ENCODE measurements at places on chromosomes 11 and 22.
A peak's percentile ranks its signal among the peaks of the same experiment; 100 is the strongest.

GRCh38 chr11:78878631-78879030 is 304.0 kb upstream of the NARS2 start:
- DNase-seq, result no peak

GRCh38 chr11:33875621-33876294 is 16.1 kb downstream of the LMO2 start:
- DNase-seq, result no peak

DNA sequence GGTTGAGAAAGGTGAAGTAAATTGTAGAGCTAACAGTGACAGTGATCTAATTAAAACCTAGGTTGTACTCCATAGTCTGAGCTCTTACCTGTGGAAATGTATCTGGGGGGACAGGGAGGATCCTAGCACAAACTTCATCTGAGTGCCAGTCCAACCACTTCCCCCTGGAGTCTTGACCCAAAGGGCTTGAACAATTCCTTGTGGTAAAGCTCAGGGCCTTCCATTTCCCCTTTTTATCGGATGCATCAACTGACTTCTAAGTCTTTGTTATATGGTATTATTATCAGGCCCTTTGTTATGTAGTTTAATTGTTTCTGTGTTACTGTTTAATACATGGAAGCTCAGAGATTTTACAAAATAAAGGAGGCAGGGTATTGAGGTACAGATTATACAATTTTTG is 140.2 kb upstream of the SESN3 start:
- DNase-seq, result no peak

DNA sequence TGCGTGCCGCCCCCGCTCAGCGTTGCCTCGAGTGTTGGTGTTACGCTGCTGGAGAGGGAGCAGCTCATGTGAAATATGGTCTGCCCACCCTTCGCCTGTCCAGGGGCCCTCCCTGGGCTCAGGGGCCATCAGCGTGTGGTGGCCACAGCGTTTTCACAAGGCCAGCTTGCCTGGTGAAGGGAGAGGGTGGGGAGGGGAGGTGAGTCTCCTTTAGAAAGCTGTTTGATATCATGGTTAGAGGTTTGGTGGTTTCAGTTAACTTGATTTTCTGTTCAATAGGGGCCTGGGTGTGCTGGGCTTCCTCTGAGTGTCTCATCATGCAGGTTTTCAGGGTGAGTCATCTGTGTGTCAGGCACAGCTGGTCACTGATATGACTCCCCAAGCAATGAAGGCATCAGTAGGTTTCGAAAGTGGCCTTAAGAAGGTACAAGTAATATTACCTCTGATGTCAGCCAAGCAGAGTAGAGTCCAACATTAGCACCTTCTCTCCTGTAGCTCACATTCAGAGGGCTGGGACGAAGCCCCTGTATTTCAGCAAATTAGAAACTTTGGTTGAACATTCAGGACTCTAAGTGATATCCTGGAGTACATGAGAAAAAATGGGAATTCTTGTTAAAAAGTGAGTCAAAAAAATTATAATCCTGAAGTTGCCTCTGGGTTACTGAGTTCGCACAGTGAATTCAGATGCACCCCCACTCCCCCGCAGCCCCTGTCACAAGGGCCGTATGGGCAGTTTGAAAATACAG is 172.5 kb downstream of the TBC1D22A start:
- no peak for DNase-seq

GRCh38 chr11:61163714-61164605 is 2.7 kb upstream of the VPS37C start:
- DNase-seq, result no peak

- no peak for DNase-seq
Measured at GRCh38 chr11:15801126-15801525, 555.2 kb downstream of the SOX6 start.

GRCh38 chr11:2883979-2884815 is 1.4 kb downstream of the CDKN1C start:
- no peak for DNase-seq

DNA sequence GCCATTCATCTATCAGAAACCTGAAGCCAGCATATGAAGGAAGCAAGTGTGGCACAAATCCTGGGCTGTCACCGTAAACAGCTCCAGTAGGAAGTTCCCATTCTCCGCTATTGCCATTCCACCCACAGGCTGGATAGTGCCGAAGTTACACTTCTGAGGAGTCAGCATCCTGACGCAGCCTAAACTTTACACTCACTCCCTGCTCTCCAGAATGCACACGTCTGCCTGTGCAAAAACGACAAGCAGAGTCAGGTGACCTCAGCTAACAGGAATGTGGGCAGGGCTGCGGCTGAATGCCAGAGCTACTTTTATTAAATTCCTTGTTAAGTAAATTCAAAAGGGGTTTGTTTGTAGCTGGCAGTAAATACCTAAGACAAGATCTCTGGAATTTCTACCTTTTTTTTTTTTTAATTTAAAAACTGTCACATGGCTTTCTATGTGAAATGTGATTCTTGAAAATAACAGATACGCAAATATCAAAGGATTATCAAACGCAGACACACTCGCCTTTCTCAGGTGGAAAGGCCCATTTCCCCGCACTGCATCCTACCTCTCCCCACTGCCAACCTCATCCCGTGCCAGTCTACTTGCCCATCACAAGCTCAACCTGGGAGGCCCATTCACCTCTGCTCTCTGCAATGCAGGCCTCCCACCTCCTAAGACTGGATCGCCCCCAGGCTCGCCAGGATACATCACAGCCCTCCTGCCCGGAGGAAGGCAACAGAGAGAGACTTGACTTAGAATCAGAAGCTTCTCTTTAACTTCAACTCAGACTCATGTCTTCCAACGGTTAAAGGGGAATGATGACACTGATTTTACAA is 33.5 kb downstream of the NFRKB start:
- no peak for DNase-seq

- no peak for DNase-seq
Measured at GRCh38 chr11:119306373-119306890, 10.5 kb downstream of the MCAM start.

DNA sequence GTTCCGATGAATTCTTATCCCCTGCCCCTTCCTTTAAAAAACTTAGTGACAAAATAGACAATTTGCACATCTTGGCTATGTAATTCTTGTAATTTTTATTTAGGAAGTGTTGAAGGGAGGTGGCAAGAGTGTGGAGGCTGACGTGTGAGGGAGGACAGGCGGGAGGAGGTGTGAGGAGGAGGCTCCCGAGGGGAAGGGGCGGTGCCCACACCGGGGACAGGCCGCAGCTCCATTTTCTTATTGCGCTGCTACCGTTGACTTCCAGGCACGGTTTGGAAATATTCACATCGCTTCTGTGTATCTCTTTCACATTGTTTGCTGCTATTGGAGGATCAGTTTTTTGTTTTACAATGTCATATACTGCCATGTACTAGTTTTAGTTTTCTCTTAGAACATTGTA is 12.0 kb downstream of the CCND1 start:
- DNase-seq, result no peak

- no peak for DNase-seq
Measured at GRCh38 chr11:75330291-75330690, 21.2 kb downstream of the ARRB1 start.

DNA sequence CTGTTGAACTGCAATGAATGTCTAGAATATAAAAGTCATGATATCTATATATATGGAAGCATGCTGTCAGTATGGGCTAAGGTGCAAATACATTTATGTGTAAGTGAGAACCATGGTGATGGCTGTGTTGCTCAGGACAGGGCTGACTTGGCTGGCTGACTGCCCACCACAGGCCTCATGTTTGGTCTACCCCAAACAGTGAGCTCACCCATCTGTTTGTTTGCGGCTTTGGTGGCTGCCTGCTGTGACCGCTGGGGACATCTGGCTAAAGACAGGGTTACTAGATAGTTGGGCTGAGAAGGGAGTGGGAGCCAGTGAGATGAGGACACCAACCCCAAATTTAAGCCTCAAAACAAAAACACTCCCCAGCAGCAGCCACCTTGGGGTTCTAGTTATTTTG is 6.3 kb downstream of the CD44 start:
- DNase-seq, result no peak

GRCh38 chr11:123751781-123752180 is 2.5 kb downstream of the OR6X1 start:
- DNase-seq, result no peak

DNA sequence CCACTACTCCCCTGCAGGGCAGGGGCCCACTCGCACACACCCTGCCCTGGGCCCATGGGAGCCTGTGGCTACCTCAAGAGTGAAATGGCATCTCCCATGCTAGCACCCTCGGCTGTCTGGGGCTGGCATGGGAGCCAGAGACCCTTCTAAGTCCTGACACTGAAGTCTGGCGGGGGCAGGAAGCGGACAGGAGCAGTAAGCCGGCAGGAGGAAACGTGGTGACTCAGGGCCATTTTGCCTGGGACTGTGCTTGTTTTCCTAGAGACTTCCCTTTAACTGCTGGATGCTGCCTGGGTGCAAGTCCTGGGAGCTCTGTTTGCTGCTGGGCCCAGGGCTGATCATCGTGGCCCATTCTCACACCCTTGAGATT is 16.8 kb downstream of the RELT start:
- no peak for DNase-seq

GRCh38 chr11:26947904-26948639 is 45.8 kb upstream of the FIBIN start:
- no peak for DNase-seq

GRCh38 chr11:131486937-131487635 is 116.7 kb downstream of the NTM start:
- DNase-seq, result no peak

- peak; percentile 27 for DNase-seq
Measured at GRCh38 chr11:96459751-96460150, 69.9 kb downstream of the JRKL start.

GRCh38 chr11:69944146-69944795 is 125.1 kb upstream of the FGF3 start:
- DNase-seq, result no peak

- DNase-seq, result no peak
Measured at GRCh38 chr22:26486394-26486793, 2.7 kb downstream of the SRRD start.

GRCh38 chr22:37953062-37953436 is 352 bp downstream of the C22orf23 start:
- DNase-seq, result no peak

DNA sequence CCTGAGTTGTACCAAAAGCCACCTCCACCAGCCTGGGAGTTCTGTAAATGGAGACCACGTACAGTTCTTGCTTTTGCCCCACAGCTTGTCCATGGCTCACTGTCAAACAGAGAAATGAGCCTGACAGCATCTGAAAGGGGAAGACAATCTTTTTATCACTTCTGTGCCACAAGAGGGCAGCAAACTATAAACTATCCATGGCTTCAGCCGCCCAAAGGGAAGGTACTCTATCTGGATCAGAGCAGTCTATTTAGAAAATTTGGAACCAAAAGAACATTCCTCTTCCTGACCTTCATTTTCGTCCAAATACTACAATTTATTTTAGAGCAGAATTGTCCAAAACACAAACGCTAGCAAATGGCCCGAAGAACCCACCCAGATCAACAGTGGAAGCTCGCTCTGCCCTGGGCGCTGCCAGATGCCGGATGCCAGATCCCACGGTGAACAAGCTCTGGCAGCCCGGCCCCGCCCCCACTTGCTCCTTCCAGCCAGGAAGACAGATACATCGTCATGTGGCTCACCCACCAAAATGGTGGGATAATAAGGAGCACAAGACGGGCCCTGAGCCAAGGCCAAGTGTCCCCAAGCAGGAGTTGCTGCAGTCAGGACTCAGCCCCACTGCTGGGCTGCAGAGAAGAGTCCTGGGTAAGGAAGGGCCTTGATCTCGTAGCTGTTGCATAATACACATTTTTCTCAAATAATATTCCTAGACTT is 23.9 kb upstream of the SCGB1A1 start:
- DNase-seq, result peak; percentile 79

- DNase-seq, result no peak
Measured at GRCh38 chr11:104704888-104705287, 193.4 kb downstream of the CASP12 start.

- no peak for DNase-seq
Measured at GRCh38 chr11:29962243-29962642, 54.6 kb downstream of the KCNA4 start.

GRCh38 chr22:47816863-47817210 is 1054.4 kb downstream of the TBC1D22A start:
- no peak for DNase-seq

- DNase-seq, result no peak
Measured at GRCh38 chr11:108863528-108863927, 198.7 kb downstream of the DDX10 start.

DNA sequence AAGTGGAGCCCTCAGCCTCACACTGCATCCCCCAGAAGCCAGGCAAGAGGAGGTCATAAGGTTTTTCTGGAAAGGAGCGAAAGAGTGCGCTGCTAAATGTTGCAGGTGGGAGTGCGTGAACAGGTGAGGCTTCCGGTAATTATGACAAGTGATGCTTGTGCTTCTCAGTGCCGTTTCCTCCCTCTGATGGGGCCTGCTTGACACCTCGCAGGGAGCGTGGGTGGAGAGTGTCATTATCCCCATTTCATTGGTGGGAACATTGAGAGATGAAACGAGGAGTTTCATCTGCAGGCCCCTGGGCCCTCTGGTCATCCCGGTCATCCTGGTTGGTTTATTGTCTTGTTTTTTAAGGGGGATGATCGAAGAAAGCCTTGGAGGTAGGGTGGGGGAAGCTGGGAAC is 57.5 kb downstream of the BCR start:
- DNase-seq, result no peak

- DNase-seq, result no peak
Measured at GRCh38 chr11:101009690-101010055, 119.9 kb downstream of the PGR start.

DNA sequence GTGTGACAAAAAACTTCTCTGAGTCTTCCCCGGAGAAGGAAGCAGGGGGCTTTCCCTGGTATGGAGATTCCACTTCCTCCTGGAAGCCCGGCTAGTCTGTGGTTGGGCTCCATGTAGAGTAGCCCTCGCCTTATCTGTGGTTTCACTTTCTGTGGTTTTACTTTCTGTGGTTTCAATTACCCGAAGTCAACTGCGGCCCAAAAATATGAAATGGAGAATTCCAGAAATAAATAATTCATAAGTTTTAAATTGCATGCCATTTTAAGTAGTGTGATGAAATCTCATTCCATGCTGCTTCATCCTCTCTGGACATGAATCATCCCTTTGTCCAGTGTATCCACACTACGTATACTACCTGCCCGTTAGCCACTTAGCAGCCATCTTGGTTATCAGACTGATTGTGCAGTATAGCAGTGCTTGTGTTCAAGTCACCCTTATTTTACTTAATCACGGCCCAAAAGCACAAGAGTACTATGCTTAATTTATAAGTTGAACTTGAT is 275.0 kb upstream of the SESN3 start:
- no peak for DNase-seq

DNA sequence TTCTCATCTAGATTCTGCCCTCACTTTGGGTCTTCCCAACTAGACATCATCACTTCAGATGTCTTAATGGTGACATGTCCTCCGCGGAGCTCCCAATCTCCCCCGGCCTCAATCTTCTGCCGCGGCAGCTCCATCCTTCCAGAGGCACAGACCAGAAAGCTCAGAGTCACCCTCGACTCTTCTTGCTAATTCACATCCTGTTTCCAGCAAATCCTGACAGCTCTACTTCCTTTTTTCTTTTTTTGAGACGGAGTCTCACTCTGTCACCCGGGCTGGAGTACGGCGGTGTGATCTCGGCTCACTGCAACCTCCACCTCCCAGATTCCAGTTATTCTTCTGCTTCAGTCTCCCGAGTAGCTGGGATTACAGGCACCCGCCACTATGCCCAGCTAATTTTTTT is 54.5 kb downstream of the CACNG2 start:
- no peak for DNase-seq

GRCh38 chr11:34354782-34355181 is 3.0 kb downstream of the ABTB2 start:
- DNase-seq, result no peak

GRCh38 chr11:85444479-85444878 is 182.7 kb downstream of the DLG2 start:
- no peak for DNase-seq
